ENCODE measurements at places on chromosomes 6 and 20. TPM values are rescaled to one million over a fixed set of nuclear protein-coding genes. Genes with fewer than 3 reads are reported as not detected.

DNA sequence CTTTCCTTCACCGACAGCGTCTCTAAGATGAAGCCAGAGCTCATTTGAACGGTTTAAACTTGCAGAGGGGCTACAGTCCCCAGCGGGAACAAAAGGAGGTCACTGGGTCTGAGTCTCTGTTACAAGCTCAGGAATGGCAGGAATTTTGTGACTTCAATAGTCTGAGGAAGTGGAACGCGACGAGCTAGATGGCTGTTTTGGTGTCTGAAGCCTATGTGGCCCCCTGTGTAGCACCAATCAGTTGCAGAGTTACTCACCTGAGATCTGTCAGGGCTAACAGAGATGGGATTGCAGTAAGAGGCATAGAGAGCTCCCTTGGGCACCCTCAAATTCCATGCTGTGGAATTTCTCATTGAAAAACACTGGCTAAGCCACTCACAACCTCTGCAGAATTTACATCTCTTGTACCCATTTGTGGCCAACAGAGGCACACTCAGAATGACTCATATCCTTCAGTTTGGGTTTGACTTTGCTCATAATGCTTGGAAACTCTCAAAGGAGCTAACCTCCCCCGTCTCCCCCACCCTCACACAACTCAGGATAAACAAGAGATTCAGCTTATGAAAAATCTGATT, 7.1 kb upstream of the TCP11 start:
- no peak overlapping the region for H3K4me3 ChIP-seq
- no peaks in the 10 kb centered on the region for H3K36me3 ChIP-seq
- H3K4me1 ChIP-seq, result peaks cover 6% of the 10 kb centered on the region
- no peaks in the 10 kb centered on the region for H3K27me3 ChIP-seq
- H3K27ac ChIP-seq, result no peak overlapping the region
- no peak for DNase-seq

DNA sequence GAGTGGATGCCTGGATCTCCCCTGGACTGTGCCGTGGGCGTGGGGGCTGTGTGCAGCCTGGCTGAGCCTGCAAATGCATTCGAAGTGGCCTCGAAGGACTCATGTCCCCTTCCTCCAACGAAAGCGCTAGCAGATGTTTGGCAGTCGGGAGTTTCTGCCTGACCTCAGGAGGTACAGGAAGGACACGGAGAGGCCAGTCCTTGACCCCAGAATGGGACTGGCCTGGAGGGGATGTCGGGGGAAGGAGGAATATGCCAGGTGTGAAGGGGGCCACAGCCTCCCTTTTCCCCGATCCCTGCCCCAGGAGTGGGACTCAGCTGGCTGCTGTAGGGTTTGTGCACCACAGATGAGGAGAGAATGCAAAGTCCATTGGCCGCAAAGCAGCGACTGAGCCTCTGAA, 45.6 kb downstream of the APCDD1L start:
- peak overlapping the region; percentile 59 for H3K27ac ChIP-seq
- no peaks in the 10 kb centered on the region for H3K27me3 ChIP-seq
- H3K4me1 ChIP-seq, result peaks cover 10% of the 10 kb centered on the region

DNA sequence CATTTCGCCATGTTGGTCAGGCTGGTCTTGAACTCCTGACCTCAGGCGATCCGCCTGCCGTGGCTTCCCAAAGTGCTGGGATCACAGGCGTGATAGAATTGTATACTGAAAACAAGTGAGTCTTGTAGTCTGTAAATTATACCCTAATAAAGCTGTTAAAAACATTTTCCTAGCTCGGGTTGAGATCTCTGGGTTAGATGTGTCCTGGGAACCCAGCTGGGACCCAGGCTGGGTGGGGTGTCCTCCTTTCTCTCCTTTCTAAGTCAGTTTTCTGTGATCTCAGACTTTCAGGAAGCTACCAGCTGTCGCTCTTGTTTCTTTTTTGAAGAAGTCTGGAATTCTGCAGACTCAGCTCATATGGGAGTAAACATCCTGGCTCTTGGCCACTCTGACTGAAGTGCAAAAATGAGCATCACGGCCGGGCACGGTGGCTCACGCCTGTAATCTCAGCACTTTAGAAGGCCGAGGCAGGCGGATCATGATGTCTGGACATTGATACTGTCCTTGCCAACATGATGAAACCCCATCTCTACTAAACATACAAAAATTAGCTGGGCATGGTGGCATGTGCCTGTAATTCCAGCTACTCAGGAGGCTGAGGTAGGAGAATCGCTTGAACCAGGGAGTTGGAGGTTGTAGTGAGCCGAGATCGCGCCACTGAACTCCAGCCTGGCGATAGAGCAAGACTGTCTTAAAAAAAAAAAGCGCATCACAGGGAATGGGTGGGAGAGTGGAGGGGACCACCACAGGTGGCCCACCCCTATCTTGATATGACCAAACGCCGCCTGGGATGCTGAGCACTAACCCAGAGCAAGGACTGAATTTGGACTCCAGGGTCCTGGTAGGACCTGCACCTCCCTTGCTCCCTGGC, 9.9 kb upstream of the PCIF1 start:
- no peak overlapping the region for H3K4me3 ChIP-seq
- peak overlapping the region; percentile 48 for H3K27ac ChIP-seq
- H3K4me1 ChIP-seq, result peaks cover 12% of the 10 kb centered on the region

TMEM244 gene
- not detected for total RNA-seq

C6orf141 gene
- not detected for total RNA-seq

- no peak for DNase-seq
- no peak overlapping the region for H3K27ac ChIP-seq
- H3K36me3 ChIP-seq, result peaks cover 8% of the 10 kb centered on the region
- H3K27me3 ChIP-seq, result peaks cover 2% of the 10 kb centered on the region
- H3K4me3 ChIP-seq, result no peak overlapping the region
Observed at GRCh38 chr6:166582258-166582657, 4.2 kb downstream of the RAMACL start.

- H3K27me3 ChIP-seq, result no peaks in the 10 kb centered on the region
- H3K27ac ChIP-seq, result no peak overlapping the region
- no peak overlapping the region for H3K4me3 ChIP-seq
- H3K36me3 ChIP-seq, result no peaks in the 10 kb centered on the region
- peaks cover 3% of the 10 kb centered on the region for H3K4me1 ChIP-seq
Observed at GRCh38 chr6:35181308-35181932, 32.3 kb upstream of the SCUBE3 start.

GRCh38 chr6:117440706-117441525, 15.2 kb upstream of the ROS1 start:
- no peak overlapping the region for H3K4me3 ChIP-seq
- no peaks in the 10 kb centered on the region for H3K27me3 ChIP-seq
- H3K36me3 ChIP-seq, result no peaks in the 10 kb centered on the region
- DNase-seq, result no peak
- no peak overlapping the region for H3K27ac ChIP-seq

TFAP2D gene
- total RNA-seq, result not detected

GRCh38 chr6:140095532-140095931, 721.1 kb upstream of the CITED2 start:
- H3K4me1 ChIP-seq, result peaks cover 11% of the 10 kb centered on the region
- no peak overlapping the region for H3K27ac ChIP-seq
- no peak for DNase-seq
- H3K27me3 ChIP-seq, result no peaks in the 10 kb centered on the region
- H3K4me3 ChIP-seq, result no peak overlapping the region

DNA sequence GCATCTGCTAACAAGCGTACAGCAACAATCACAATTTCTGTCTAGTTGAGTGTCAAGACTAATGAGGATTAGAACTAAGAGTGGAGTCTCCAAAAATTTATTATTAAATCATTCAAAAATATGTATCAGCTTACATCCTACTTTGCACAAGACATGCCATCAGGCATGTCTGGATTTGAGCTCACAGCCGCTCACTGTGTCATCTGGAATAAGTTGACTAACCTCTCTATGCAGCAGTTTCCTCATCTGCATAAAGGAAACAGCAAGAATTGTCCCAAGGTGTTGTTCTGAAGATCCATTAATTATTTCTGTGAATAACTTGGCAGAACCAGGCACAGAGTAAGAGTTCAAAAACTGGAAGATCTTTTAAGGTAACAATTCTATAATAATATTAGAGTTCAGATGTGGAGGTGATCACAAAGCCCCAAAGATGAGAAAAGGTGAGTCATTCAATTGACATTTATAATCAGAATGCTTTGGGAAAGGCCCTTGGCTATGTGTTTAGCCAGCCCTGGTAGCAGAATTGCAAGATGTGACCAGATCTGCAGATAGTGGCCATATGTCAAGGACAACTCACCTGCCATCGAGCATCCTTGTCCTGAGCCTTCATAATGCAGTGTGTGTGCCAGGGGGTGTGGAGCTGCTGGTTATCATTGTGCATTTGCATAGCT, 264.0 kb downstream of the FOXA2 start:
- no peak overlapping the region for H3K4me3 ChIP-seq
- H3K4me1 ChIP-seq, result no peaks in the 10 kb centered on the region
- no peak for DNase-seq
- no peaks in the 10 kb centered on the region for H3K27me3 ChIP-seq
- H3K36me3 ChIP-seq, result no peaks in the 10 kb centered on the region
- no peak overlapping the region for H3K27ac ChIP-seq

DNA sequence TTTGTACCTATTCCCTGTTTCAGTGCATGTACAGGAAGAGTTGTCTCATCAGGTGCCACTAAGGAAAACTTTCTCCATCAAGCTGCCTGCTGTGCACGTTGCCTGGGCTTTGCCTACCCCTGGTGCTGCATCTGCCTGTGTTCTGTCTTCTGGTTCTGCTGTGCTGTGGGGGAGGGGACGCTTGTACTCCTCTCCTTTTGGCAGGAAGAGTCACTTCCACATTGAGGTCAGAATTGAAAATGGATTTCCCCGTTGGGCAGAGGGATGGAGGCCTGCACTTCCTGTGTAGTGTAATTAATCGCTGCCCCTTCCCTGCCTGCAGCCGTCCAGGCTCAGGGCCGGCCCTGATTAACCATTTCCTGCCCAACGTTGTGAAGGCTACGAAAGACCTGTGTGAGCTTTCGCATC, 153.3 kb downstream of the SCML4 start:
- peaks cover 40% of the 10 kb centered on the region for H3K4me1 ChIP-seq
- H3K4me3 ChIP-seq, result no peak overlapping the region
- H3K36me3 ChIP-seq, result no peaks in the 10 kb centered on the region
- peak overlapping the region; percentile 35 for H3K27ac ChIP-seq

NUP43 gene
- total RNA-seq, result 27.6 TPM

DNA sequence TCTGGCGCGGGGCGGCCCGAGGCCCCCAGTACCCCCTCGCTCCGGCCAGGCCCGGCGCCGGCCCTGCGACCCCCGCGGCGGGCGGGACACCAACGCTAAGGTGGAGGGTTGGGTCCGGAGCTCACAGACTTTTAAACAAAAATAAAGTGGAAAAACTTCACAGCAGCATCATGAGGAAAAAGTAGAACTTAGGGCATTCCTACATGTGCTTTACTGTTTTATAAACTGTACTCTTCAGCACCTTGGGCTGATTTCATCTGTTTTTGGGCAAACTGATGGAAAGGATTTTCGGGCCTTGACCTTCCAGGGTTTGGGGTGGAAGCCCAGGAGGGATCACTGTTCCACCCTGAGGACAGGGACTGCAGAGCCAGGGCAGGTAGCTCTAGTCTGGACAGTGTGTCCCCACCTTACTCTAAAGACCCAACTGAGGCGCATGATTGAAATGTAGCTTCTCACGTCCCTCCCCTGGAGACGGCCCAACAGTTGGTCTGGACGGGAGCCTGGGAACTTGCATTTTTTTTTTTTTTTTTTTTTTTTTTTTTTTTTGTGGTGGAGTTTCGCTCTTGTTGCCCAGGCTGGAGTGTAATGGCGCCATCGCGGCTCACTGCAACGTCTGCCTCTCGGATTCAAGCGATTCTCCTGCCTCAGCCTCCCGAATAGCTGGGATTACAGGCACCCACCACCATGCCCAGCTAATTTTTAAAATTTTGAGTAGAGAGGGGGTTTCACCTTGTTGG, 740 bp downstream of the NELFCD start:
- H3K36me3 ChIP-seq, result peaks cover 2% of the 10 kb centered on the region
- no peak overlapping the region for H3K27ac ChIP-seq
- DNase-seq, result no peak
- H3K4me1 ChIP-seq, result peaks cover 24% of the 10 kb centered on the region
- H3K27me3 ChIP-seq, result peaks cover 3% of the 10 kb centered on the region

TBC1D7 gene
- total RNA-seq, result 39.9 TPM

- no peak overlapping the region for H3K27ac ChIP-seq
- H3K27me3 ChIP-seq, result no peaks in the 10 kb centered on the region
- no peak for DNase-seq
- H3K36me3 ChIP-seq, result peaks cover 9% of the 10 kb centered on the region
- H3K4me1 ChIP-seq, result no peaks in the 10 kb centered on the region
Observed at GRCh38 chr6:85887461-85887860, 244.8 kb upstream of the SYNCRIP start.

DNA sequence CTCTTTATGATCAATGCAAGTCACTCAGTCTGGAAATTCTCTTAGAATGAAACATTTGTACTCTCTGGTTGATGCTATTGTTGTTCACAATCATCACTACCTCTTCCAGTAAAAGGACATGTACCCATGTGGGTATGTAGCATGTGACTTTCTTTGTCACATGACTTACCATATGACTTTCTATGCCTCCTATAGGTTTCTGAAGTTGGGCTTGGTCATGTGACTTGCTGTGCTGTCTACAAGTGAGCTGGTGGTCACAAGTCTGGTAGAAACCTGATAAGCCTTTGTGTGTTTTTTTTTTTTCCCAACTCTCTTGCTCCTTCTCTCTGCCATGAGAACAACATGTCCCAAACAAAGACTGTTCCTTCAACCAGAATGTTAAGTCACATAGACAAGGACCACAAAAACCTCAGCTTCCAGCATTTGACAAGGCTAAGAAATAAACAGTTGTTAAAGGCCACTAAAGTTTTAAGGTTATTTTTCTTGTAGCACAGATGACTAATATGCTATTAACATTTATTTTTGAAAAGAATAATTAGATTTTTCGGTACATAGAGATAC, 379.2 kb upstream of the SLC35B3 start:
- H3K4me1 ChIP-seq, result peaks cover 2% of the 10 kb centered on the region
- no peaks in the 10 kb centered on the region for H3K36me3 ChIP-seq
- no peak for DNase-seq

DNA sequence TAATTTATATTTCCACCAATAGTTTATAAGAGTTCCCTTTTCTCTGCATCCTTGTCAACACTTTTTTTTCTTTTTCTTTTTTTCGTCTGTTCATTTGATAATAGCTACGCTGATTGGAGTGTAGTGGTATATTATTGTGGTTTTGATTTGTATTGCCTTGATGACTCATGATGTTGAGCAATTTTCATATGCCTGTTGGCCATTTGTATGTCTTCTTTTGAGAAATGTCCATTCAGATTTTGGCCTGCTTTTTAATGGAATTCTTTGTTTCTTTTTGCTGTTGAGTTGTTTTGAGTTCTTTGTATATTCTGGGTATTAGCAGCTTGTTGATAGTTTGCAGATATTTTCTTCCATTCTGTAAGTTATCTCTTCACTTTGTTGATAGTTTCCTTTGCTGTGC, 773.4 kb downstream of the KIF16B start:
- no peaks in the 10 kb centered on the region for H3K36me3 ChIP-seq
- no peak overlapping the region for H3K4me3 ChIP-seq
- DNase-seq, result no peak
- H3K4me1 ChIP-seq, result peaks cover 2% of the 10 kb centered on the region
- H3K27me3 ChIP-seq, result no peaks in the 10 kb centered on the region

- H3K27me3 ChIP-seq, result no peaks in the 10 kb centered on the region
- no peak for DNase-seq
- H3K4me1 ChIP-seq, result no peaks in the 10 kb centered on the region
- H3K27ac ChIP-seq, result no peak overlapping the region
- H3K4me3 ChIP-seq, result no peak overlapping the region
Observed at GRCh38 chr6:82617648-82618047, 254.0 kb downstream of the TPBG start.

All from glutamatergic neuron (in vitro differentiated cells).